ENCODE measurements at places on chromosomes 1 and 21.

DNA sequence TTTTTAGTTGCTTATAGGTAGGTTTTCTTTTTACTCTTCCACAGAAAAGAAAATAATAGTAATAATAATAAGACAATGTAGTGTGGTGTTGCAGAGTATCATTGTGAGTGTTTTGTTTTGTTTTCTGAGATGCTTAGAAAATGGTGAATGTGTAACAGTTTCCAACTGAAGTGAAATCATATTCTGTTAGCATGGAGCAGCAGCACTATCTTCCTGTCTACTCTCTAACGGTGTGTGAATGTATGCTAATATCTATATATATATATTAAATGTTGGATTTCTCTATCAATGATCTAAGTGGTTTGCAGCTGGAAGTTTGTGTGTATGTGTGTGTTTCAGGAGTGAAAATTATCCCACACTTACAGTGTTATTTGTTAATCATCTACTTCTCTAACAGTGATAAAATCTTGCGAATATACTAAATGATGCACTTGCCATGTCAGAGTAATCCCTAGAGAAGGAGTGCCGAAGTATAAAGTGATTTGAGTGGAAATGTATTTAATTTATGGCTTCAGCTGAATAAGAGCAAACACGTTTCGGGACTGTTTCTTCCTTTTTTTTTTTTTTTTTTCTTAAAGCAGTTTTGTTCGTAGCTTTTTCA is 377 bp downstream of the SAMD13 start:
- no peak for DNase-seq

GRCh38 chr1:164588516-164589341 is 29.7 kb downstream of the PBX1 start:
- no peak for DNase-seq

DNA sequence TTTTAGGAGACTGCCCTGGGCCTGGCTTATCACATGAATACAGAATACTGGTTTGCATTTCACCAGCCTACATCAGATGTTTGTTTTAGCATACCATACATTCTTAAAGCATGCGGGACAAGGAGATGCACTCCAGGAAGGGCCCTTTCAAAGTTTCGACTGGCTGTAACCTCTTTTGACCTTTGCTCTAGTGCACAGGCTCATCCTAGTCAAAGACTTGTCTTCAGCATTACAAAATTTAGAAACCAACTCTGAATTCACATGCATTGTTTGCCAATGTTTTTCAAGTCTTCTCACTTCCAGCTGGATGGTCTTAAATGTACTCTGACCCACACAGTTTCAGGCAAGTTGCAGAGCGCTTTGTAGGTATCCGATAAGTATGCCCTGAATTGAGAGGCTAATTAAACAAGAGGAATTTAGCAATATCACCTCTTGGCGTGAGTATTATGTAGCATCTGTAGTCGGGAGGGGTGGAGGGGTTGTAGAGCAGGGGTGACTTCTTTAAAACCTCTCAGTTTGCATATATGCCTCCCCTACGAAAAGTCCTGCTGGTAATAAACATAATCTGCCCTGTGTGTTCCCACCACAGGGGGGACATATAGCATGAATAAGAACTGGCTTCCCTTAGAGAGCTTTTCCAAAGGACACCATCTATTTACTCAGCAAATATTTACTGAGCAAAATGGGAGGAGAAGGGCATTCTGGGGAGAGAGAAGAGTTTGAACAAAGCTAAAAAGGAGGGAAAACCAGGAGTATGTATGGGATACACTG is 24.4 kb upstream of the AHCYL1 start:
- no peak for DNase-seq

DNA sequence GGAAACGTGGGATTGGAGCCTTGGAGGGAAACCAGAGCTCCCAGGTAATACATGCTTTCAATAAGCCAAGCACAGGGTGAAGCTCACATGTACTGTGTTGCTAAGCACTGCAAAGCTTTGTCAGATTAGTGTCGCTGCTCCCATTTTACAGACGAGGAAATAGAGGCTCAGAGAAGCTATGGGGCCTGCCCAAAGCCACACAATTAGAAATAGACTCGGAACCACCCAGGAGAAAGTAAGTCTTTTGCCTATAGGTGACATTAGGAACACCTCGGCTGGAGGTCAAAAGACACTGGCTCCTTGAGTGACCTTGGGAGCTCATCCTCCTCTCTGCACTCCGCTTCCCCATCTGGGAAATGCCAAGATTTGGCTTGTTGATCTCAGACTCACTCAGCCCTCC is 175.6 kb upstream of the ZC3H12A start:
- DNase-seq: no peak

- DNase-seq: no peak
Observed at GRCh38 chr21:41507521-41508414, at the start of gene TMPRSS2. Gene TMPRSS2 (minus strand): TSS chr21:41508158. CDS start chr21:41498133, 10,025 bp downstream.

DNA sequence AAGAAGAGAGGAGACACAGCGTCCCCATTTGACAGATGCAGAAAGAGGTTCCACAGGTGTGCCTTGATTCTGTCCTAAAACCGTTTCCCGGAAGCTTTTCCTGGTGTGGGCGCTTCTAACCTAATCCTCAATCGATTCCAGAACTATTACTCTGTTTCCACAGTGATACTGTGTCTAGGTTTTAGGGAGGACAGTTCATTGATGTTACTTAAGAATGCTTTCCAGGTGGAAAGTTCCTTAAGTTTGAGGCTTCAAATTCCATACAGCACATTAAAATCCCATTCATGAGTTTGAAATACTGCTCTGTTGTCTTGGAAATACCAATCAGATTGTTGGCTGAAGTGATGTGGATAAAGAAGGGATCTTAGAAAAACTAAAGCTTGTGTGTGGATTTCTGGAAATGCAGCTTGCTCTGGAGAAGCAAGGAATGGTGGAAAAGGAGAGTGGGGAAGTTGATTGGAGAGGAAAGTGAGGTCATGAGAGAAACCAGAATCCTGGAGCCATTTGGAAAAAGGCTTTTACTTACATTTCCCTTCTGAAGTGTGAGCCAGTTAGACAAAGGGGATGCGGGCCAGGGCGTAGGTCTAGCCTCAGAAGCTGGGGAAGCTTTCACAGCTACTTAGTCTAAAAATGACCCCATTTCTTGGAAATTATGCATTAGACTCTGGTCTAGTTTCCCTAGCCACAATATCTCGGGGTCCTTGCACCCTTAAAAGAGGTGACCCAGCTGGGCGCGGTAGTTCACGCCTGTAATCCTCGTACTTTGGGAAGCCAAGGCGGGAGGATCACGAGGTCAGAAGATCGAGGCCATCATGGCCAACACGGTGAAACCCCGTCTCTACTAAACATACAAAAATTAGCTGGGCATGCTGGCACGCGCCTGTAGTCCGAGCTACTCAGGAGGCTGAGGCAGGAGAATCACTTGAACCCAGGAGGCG is 6.7 kb downstream of the ELF3 start:
- DNase-seq: no peak

Data from activated CD4-positive, CD25-positive, alpha-beta regulatory T cell treated with anti-CD3 and anti-CD28 coated beads, Interleukin-2, amount 50 U/mL, for 16 hours (primary cell).